ENCODE measurements at places on chromosomes 1 and 21.

DNA sequence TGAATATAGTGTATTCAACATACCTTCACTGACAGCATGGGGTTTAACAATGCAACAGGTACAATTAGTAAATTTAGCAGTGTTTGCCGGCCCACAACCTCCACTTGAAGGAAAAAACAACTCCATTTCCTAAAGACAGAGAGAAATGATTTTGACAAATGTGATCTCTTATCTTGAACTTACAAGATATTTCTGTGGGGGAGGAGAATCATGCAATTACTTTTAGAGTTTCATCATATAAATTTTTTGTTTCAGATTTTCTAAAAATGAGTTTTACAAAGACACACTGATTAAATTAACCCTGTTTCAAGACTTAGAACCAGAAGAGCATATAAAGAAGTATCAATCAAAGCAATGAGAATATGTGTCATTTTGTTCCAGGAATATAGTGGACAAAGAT, 80.3 kb downstream of the NME7 start:
- DNase-seq, result no peak

DNA sequence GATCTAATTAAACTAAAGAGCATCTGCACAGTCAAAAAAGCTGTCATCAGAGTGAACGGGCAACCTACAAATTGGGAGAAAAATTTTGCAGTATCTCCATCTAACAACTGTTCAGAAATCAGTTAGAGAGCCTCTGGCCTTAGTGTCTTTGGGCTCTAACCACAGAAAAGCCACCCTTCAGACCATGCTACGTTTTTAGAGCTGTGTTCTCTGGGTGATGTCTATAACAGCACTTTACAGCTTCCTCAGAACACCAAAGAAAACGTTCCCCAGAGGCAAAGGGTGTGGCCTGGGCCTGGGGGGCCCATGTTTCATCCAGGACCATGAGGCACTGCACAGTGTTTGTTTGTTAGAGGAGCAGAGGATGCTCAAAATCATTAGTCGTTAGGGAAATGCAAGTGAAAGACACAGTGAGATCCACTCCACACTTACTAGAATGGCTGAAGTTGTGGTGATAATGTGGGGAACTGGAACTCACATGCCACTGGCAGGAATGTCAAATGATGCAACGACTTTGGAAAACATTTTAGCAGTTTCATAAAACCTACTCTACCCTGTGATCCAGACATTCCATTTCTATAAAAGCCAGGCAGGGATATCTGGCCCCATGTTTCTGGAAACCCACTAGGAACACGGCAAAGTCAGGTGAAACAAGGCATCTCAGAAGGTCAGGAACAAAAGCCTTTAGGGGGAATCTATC, 250.4 kb upstream of the HOOK1 start:
- no peak for DNase-seq

GRCh38 chr1:32897082-32898049, 3.8 kb downstream of the TMEM54 start:
- DNase-seq, result no peak

DNA sequence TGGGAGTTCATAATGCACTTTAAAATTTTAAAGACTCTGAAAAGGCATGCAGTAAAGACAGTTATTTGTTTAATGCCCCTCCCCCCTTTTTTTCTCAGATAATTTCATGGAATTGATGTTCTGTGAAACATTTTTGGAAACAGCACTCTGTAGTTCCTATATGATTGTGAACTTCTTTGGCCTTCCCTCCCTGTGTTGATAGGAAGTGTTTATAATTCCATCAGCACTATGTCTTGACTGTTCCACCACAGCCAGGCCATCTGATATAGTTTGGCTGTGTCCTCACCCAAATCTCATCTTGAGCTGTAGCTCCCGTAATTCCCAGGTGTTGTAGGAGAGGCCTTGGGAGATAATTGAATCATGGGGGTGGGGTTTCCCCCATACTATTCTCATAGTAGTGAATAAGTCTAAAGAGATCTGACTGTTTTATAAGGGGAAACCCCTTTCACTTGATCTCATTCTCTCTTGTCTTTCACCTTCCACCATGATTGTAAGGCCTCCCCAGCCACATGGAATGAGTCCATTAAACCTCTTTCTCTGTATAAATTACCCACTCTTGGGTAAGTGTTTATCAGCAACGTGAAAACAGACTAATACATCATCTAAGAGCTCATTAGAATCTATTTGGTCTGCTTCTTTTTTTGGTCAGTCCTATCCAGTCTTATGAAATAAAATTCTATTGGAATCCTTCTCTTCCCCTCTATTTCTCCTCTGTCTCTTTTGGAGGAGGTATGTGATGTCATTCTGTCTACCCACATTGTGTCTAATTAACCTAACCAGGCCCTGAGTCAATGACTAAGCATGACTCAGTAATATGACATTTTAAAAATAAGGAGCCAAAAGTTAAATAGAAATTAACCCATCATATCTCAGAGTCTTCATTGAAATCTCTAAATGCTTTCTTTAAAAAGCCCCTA, 8.9 kb downstream of the CCDC185 start:
- no peak for DNase-seq

- DNase-seq, result no peak
Observed at GRCh38 chr1:156439777-156440183, 60.8 kb downstream of the MEF2D start.

- no peak for DNase-seq
Observed at GRCh38 chr1:194795917-194796593, 1609.6 kb upstream of the B3GALT2 start.

DNA sequence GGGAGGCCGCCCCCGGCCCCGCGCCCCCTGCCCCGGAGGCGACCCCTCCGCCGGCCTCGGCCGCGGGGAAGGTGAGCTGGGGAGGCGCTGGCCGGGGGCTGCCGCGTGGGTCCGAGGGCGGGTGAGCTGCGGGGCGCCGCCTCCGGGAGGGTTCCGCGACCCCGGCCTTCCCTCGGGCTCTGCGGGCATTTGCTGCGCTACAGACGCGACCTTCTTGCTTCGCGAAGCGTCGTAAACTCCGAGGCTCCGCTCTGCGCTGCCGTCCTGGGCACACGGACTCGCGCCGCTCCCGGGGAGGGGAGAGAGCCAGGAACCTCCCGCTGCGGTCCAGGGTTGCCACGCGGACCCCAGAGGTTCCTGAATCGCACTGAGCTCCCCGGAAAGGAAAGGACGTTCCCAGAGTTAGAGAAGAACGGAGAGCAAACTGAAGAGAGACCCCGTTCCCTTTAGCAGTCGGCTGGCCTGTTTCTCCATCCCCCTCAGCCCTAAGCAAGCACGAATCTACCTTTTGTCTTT, 345 bp downstream of the SLX9 start:
- DNase-seq, result no peak

DNA sequence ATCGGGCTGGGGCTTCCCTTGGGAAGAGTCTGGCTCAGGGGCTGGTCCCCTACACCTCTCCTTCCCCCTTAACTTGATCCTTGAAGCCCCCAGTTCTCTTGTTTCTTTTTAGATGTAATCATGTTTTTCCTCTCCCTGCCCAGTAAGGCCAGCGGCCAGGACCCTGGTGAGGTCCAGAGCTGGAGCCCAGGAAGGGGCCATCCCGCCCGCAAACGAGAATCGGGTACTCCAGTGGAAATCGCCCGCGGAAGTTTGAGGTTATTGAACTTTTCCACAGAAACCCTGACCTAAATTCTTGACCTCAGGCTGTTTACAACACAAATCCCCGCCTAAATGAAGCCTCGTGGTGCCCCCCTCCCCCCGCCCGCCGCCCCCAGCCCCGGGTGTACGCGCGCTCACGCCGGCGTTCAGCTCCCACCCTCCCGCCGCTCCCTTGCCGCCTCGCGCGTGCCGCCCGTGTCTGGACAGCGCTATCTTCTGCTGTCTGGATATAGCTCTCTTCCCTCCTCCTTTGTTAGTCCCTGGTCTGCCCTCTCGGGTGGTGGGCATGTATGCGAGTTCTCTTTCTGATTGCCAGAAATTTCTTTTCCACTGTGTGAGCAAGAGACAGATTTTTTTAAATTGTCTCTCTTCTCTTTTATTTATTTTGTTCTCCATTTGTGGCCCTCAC, 165.9 kb upstream of the CACNA1E start:
- no peak for DNase-seq

DNA sequence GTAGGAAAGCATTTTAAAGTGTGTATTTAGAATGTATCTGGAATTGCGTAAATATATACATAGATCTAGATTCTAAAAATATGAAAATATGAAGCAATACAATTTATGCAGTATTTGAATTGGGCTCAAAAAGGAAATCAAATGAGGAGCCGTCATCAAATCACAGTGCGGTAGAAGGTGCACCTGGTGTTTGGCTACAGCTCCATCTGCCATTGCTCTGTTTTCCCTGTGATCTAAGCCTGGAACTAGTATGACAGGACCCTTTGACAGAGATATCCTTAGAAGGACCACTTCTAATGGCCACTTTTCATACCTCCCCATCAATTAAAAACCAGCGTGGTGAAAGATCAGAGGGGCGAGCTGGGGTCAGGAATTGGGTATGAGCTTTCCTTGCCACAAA, 202.6 kb downstream of the NFIA start:
- DNase-seq, result no peak

DNA sequence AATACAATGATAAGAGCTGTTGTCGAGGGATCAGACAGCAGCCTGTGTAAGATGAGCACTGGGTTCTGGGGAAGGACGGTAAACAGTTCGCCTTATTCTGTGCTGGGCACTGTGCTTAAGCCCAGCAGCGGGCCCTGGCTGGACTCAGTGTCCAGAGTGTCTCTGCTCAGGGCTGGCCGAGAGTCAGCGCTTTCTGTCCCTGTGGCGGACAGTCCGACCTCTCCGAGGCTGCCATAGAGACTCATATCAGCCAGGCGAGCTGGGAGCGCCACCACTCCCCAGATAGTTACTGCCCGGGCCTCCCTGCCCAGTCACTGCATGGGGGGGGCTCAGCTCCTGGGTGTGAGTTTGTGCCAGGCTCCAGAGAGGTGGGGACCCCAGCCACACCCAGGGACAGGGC, 14.7 kb upstream of the NPHP4 start:
- DNase-seq, result no peak

- DNase-seq, result no peak
Observed at GRCh38 chr1:172456344-172456769, 12.5 kb upstream of the PIGC start.

- no peak for DNase-seq
Observed at GRCh38 chr1:206496131-206496793, 11.1 kb upstream of the RASSF5 start.

- DNase-seq, result no peak
Observed at GRCh38 chr1:104991702-104992101, 1242.0 kb downstream of the AMY1C start.

Data from activated CD8-positive, alpha-beta memory T cell treated with anti-CD3 and anti-CD28 coated beads for 4 hours (primary cell).